Urinary bladder (tissue), 4 donors: ENCODE measurements at places on chromosomes 11 and 22. TPM values are rescaled to one million over a fixed set of nuclear protein-coding genes. Genes with fewer than 3 reads are reported as not detected.
A peak's percentile ranks its signal among the peaks of the same experiment; 100 is the strongest.

OR51I1 gene
- polyA plus RNA-seq: not detected

C11orf42 gene
- not detected for polyA plus RNA-seq

SIK2 gene
- polyA plus RNA-seq: 10.4 TPM

DNA sequence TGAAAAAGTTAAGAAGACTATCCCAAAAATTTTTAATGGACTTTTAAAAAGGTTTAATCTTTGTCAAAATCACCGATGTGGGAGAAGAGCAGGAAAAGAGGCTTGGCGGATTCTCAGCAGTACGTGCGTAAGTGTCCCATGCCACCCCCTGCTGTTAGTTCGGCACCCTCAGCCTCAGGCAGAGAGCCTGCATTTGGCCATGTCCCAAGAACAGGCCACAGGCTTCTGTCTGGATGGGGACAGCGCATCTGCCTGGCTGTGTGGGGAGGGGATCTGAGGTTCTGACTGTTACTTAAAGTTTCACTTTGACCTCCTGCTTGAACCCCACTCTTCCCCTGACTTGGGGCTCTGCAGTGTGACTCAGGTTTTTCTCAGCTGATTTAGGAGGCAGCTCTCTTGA is 35.3 kb downstream of the EXT2 start:
- no peak for DNase-seq

GRCh38 chr11:128909438-128910125 is 18.4 kb downstream of the KCNJ5 start:
- DNase-seq: no peak

- no peak for DNase-seq
These were observed 313.4 kb downstream of the DLG2 start for GRCh38 chr11:85313741-85314140.

DNA sequence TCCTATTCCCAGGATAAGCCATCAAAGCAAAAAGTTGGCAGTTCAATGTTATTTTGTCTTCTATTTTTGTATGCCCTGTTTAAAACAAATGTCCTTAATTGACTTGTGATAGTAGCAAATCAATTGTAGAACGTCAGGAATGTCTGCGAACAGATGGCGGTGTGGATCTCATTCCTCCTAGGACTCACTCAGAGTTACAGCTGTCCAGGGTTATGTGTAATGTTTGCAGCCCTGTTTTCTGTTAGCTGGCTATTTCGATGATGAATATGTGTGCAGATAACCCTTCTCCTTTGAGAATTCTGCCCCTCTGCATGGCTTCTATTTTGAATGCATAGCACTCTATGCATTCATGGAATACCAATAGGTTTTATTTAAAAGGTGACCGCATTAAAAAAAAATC is 1248.0 kb upstream of the CNTN5 start:
- no peak for DNase-seq

GRCh38 chr11:126115816-126116331 is 53.2 kb upstream of the CDON start:
- DNase-seq: peak; percentile 89

GRCh38 chr22:39176714-39177455 is 24.4 kb upstream of the CBX7 start:
- no peak for DNase-seq

- no peak for DNase-seq
These were observed 17.1 kb upstream of the CCDC90B start for GRCh38 chr11:83303316-83303715.

- DNase-seq: no peak
These were observed 140.3 kb downstream of the CRYBB2 start for GRCh38 chr22:25359601-25360261.
